ENCODE measurements at places on chromosomes 16 and 17. TPM values are rescaled to one million over a fixed set of nuclear protein-coding genes. Genes with fewer than 3 reads are reported as not detected.

DNA sequence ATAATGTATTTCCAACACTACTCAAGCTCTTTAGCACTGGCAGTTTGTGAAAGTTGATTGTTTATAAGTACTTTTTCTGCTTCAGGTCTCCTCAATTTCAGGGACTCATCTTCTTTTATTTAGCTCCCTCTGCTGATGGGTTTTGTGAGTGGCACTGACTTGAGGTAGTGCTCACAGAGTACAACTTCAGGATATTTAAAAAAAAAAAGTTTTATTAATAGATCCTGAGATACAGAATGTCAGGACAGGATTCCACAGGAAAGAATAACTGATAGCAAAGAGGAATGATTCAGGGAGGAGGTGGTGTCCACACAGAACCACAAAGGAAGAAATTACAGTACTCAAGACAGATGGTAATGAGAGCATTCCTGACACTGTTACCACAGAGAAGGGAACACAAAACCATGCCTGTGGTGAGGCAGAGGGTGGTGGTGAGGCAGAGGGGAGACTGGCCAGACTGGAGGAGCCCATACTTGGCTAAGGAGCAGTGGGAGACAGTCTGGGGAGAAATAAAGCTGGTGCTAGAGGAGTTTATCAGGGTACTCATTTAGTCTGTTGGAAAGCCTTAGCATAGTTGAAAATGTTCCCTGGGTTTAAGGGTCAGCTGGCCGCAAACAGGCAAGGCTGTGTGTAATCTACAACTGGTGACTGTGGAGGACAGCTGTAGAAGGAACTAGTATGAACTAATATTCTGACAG lies 63.7 kb downstream of the SPAG9 start:
- DNase-seq, result peak; percentile 34

- no peak for DNase-seq
Observed at GRCh38 chr17:21676281-21677111, 15.8 kb upstream of the KCNJ18 start.

DNA sequence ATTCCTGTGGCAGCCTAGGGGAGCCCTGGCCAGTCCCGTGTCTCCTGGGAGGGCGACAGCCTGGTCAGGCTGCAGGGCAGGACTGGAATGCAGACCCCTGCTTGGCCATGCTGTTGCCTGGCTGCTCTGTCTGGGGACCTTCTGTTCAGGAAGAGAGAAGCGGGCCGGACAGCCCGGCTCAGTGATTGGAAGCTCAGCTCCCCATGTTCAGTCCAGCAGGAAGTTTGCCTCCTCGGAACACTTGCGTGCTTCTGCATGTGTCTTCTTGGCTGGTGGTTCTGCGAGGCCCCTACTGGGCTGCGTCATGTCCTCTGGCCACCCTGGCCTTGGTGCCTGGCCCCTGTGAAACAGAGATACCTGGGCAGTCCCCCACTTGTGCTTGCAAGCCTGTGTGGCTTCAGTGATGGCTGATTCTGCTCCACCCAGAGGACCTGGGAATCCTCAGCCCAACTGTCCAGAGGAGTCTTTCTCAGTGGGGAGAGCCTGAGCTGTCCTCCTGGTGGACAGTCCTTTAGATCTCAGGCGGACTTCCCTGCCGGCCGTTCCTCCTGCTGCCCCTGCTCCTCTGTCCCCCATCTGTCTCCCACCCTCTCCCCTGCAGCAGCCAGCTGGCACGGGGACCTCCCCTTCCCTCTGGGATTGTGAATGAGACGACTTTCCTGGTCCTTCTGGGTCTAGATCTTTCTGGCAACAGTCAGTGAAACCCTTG lies 279.5 kb downstream of the SEC14L1 start:
- no peak for DNase-seq

- no peak for DNase-seq
Observed at GRCh38 chr17:60145006-60145935, 4.5 kb upstream of the CA4 start.

DNA sequence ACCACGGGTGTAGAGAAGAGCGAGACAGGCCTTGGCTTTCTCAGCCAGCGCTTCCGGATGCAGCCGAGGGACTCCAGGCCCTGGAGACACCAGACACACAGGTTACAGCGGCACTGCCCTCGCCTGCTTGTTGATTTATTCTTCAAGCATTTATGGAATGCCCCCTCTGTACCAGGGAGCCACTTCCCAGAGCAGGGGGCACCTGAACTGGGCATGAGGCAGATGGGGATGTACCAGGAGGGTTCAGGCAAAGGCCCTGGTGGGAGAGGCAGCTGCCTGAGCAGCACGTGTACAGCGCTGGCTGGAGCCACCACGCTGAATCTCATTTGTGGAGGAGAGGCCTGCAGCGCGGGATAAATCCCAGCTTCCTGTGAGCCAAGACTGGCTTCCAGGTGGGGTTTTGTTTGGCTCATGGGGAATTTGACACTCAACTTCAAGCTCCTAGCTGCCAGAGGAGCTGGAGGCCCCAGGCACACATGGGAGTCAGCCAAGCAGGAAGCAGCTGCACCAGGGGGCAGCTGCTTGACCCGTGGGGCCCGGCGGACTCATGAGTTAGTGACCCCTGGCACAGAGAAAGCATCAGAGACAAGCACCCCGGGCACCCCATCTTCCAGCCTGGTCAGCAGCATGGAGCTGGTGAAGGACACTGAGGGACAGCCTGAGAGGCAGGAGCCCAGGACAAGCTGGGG lies 59.7 kb downstream of the IL21R start:
- DNase-seq, result no peak

GRCh38 chr17:32552280-32552679 lies 65.5 kb downstream of the CDK5R1 start:
- no peak for DNase-seq

DNA sequence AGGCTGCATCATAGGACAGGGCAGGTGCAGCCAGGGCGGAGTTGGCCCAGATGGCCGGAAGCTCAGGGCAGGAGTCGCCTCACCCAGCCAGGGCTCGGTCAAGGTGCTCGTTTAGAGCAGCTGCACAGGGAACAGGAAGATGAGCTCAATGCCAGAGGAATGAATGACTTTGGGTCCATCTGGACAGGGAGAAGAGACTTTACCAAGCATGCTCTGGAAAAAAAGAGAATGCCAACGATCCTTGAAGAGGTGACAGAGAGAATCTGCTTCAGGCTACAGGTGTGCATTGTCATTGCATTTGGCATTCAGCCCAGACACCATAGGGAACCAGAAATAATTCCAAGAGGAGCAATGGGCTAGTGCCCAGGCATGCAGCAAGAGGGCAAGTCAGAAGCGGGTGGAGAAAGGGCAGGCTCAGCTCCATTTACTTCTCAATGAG lies 6.7 kb upstream of the MPP3 start:
- DNase-seq, result no peak

- DNase-seq, result no peak
Observed at GRCh38 chr16:72530434-72530833, 358.5 kb upstream of the PMFBP1 start.

DNA sequence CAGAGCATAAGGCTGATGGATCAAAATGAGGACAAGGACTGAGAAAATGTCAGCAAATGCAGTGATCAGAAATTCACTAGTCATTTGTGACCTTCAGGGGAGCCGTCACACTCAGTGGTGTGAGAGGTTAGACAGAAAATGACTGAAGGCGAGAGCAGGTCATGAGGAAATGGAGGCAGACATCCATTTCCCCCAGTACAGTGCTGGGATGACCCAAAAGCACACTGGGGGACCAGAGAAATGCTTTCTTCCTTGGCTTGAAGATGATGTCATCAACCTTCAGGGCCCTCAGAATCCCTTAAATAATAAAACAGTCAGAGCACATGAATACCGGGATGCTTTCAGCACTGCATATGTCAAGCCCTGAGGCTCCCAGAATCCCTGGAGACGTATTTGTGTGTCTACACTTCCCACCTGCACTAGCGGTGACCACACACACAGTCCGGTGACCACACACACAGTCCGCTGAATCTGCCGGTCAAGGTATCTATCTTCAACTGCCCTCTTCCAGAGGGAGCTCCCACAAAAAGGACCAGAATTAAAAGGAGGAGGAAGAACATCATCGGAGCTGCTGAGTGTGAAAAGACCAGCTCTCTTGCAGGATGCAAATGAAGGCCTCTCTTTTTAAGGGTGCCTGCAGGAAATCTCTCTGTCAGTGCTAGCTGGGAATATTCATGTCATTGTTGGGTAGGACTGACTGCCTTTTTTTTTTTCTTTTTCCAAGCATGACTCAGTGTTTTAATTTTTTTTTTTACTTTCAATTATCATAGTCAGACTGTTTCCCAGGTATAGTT lies 8.2 kb downstream of the UBE2O start:
- DNase-seq, result peak; percentile 34

GRCh38 chr16:88056212-88056611 lies 105.0 kb downstream of the BANP start:
- no peak for DNase-seq

DNA sequence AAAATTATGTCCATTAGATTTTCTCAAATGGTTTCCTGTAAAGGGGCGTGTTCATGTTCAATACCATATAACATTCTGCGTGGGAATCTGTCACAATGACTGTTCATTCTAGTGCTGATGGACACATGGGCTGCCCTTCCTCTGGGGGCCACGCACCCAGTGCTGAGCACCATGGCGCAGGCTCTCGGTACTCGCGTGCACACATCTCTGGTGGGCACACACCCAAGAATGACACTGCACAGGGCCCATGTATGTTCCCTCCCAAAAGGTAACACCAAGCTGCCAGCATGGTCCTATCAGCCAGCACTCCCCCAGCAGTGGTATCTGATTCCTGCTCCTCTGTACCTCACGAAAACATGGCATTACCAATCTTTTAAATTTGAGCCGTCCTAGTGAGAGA lies 13.7 kb downstream of the B9D1 start:
- no peak for DNase-seq

GRCh38 chr16:1327619-1327947 lies 5.9 kb upstream of the BAIAP3 start:
- no peak for DNase-seq

DNA sequence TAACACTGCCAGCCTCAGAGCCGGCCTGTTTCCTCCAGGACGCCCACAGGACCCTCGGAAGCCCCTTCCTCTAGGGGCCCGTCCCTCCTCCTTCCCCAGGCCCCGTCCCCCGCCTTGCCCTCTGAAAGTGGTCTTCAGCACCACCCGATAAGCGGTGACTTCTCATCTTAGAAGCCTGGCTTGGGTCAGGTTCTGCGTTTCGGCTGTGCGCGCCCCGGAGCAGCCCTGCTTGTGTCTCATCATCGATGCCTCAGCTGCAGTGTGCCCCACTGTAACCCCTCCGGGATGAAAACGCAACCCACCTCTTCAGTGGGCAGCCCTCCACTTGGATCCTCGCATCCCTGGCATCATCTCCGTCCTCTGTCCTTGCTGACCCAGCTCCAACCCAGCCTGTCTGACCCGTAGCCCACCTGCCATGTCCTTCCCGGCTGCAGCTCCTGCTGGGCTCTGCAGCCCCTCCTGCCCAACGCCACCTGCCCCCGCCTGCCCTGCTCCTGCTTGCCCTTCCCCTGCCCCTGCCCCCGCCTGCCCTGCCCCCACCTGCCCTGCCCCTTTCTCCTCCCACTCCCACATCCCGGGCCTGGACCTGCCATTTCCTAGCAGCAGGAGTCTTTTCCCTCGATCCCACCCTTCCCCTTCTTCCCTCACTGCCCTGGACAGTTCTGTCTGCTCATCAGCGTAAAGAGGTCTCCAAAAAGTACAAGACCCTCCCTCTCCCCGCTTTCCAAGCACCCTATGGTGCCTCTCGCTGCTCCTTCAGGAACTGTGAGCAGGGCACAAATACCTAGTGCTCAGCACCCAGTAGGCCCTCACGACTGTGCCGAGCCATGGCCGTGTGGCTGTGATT lies 112.5 kb upstream of the CHMP6 start:
- no peak for DNase-seq

DNA sequence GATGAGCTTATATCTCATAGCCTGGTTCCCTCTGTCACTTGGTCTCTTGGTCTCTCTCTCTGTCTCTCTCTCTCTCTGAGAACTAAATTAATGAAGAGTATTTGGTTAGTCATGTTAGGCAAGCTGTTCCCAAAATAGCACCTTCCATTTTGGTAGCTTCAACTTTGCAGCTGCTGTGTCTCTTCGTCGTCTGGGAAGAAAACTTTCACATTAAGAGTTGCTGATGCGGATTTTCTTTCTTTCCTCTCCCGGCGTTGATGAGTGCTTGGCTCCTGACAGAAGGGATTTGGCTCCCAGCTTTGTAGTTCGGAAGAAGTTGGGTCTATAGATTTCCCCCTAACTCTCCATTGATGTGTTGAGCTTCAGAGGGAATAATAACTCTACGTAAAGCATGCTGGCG lies at the start of gene RBFOX1:
Gene RBFOX1, plus strand, starts transcription at position 235 of the 400 bp plus-strand sequence.
- DNase-seq, result no peak

GRCh38 chr17:10144982-10145381 lies 53.4 kb downstream of the GAS7 start:
- DNase-seq, result no peak

- peak; percentile 87 for DNase-seq
Observed at GRCh38 chr16:56262148-56262547, 70.9 kb downstream of the GNAO1 start.

GRCh38 chr17:41617136-41617535 lies 4.6 kb upstream of the KRT16 start:
- no peak for DNase-seq

GRCh38 chr16:50402298-50402895 lies 33.6 kb upstream of the BRD7 start:
- DNase-seq, result no peak

GRCh38 chr17:11719203-11719602 lies 120.9 kb downstream of the DNAH9 start:
- DNase-seq, result no peak

DNA sequence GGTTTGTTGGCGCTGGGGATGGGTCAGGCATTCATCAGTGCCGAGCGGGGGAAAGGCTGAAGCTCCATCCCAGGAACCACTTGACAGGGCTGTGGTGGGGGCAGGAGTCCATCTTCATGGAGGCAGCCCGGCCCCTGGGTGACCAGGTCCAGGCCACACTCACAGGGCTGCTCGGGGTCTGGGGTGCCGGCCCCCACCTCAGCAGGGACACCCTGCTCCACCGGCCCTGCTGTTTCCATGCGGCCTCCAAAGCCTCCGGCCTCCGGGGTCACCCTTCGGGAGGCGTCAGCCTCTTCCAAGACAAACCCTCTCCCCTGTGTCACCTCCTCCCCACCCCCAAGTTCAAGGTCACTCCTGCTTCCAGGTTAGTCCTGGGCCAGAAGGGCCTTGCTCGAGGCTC lies 22.1 kb downstream of the GALNS start:
- DNase-seq, result no peak

The PDP2 gene
- total RNA-seq, result 18.5 TPM

The NEURL4 gene
- total RNA-seq, result 37.4 TPM

The CCL7 gene
- not detected for total RNA-seq

The MMP28 gene
- not detected for total RNA-seq

The SUMO2 gene
- 511 TPM for total RNA-seq

The CTRL gene
- 3.8 TPM for total RNA-seq

The TLCD2 gene
- 0.78 TPM for total RNA-seq

The KCNAB3 gene
- total RNA-seq, result 1.7 TPM

The SMG1 gene
- 59.4 TPM for total RNA-seq

Data from K562 (cell line).